ENCODE measurements at places on chromosomes 4 and X.

GRCh38 chr4:149897783-149898182, 82.1 kb upstream of the IQCM start:
- no peak for DNase-seq

DNA sequence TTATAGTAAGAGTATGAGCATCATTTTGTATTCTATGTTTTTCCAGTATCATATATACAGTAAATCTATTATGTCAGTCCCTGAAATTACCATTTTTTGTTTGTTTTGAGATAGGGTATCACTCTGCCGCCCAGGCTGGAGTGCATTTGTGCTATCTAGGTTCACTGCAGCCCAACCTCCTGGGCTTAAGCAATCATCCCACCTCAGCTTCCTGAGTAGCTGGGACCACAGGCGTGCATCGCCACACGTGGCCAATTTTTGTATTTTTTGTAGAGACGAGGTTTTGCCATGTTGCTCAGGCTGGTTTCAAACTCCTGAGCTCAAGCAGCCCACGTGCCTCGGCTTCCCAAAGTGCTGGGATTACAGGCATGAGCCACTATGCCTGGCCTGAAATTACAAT, 85.6 kb downstream of the ZNF330 start:
- DNase-seq = no peak

DNA sequence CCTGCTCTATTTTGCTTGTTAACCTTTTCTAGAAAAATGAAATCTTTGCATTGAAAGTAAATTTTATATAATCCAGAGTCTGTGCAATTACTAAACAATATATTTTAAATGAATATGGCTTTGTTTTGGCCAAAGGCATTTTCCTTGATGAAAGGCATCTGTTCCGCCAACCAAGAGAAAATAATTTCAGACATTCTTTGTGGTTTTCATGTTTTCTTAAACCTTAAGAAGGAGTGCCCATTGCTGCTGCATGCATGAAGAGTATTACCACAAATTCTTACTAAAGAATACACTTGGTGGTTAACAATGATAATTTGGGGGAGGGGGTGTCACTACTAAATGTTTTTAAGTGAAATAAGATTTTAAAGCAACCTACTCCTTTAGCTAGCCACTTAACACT, 2.7 kb upstream of the PDGFC start:
- no peak for DNase-seq

DNA sequence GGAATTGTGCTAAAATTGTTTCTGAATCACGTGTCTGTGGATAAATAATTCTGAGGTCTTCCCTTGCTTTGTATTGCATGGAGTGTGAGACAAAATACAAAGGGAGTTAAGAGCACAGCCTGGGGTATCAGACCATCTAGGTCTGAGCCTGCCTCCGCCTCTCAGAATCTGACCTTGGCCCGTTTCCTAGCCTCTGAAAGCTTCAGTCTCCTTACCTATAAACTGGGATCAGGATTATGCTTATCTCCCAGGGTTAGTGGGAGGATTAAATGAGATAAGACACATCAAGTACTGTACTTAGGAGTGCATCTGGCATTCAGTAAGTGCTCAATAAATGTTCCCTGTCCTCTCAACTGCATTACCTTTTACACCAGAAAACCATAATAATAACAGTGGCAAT, 140.6 kb upstream of the TENM3 start:
- DNase-seq = no peak

DNA sequence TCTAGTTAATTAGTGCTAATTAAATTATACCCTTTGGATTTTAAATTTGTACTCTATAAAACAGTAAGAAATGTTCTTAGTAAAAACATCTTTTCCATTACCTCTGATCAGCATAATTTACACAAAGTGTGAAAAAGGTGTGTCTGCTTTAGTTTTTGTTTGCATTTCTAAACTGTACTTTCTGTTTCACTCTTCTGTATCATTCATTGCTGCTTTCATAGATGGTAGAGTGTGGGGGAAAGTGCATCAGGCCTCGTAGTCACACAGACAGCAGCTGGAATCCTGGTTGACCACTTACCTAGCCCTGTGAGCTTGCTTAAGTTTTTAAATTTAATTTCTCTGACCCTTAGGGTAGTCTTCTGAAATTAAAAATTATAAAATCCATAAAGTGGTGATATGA, 275.4 kb upstream of the PITX2 start:
- no peak for DNase-seq

- DNase-seq = no peak
Observed at GRCh38 chr4:137621056-137621455, 88.8 kb upstream of the PCDH18 start.

DNA sequence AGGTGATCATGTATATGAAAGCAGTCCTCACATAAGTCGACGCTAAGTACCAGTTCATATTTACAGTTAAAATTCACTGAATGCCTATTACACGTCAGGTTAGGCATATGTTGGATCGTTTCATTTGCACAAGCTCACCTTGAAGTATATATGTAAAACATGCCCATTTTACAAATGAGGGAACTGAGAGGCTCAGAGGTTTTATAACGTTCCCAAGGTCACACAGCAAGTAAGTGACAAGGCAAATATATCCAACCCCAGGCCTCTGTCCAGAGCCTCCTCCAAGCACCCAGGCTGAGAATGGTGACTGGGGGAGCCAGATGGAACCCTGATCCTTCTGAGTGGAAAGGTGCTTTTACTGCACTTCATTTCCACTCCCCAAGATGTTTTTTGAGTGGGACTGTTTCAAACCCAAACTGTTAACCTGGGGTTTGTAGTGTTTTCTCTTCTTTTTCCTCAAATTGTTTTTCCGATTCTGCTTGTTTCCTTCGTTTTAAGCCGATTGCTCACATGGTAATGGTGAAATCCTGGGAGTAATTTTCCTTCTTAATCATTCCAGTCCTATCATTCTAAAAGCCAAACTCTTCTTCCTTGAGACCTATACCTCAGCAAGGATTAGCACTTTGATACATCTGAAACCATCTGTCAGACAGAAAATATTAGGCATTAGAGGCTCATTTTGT, 791 bp downstream of the SMIM20 start:
- no peak for DNase-seq

- DNase-seq = no peak
Observed at GRCh38 chr4:23212558-23212957, 519.8 kb downstream of the GBA3 start.

DNA sequence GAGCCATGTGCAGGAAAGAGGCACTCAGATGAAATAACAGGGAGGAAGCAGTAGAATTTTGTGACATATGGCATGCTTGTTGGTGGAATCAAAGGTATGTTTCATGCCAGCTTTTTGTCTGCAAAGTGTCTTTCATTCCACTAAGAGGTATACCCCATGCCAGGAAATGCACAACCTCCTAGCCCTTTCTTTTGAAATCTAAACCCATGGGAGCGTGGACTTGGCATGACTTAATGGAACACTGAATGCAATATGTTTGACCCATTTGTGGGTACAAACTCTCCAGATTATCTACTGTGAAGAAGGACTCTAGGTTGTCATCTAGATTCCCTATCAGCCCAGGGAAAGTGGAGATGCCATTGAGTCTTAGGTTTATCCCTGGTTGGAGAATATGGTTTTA, 338.3 kb upstream of the TEX13C start:
- DNase-seq = no peak

GRCh38 chr4:1961563-1961962, 47.2 kb downstream of the NELFA start:
- DNase-seq = no peak

- DNase-seq = no peak
Observed at GRCh38 chr4:40739347-40739746, 10.4 kb upstream of the NSUN7 start.

GRCh38 chr4:152255437-152255836, 280.5 kb downstream of the FBXW7 start:
- DNase-seq = no peak

- peak; percentile 81 for DNase-seq
Observed at GRCh38 chr4:26459054-26459755, 31.1 kb downstream of the CCKAR start.

DNA sequence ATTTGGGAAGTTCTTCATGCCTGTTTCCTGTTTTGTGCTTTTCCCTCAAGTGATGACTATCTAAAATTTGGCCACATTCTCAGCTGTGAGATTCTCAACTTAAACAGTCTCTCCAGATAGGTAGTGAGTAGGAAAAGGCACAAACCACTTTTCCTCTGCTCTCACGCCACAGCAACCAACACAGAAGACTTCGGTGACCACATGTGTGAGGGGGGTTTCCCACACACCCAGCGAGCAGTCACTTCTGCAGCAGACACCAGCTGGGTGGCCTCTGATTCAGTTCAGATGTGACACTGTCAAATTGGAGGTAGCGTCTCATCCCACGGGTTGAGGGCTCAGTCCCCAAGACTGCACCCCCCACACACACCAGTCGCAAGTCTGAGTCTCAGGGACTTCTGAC, 25.1 kb upstream of the CLDN34 start:
- DNase-seq = no peak

GRCh38 chrX:133362538-133362937, 52.8 kb downstream of the GPC4 start:
- no peak for DNase-seq

GRCh38 chrX:40150503-40150902, 52.7 kb upstream of the BCOR start:
- DNase-seq = no peak

- DNase-seq = no peak
Observed at GRCh38 chr4:119228406-119228805, 15.9 kb downstream of the USP53 start.

DNA sequence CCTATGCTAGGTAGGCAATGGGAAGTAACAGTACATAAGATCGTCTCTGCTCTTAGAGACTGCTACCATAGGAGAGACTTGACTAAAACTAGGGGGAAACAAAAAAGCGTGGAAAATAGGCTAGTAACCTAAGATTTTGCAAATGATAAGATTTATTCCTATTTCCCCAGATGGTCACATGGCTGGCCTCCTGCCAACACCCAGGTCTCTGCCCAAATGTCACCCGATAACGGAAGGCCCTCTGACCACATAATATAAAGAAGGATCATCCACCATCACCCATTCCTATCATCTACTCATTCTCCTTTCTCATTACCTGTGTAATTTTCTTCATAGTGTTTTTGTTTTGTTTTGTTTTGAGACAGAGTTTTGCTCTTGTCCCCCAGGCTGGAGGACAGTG, 4.7 kb downstream of the LAMP2 start:
- no peak for DNase-seq

- DNase-seq = no peak
Observed at GRCh38 chrX:107574711-107575110, 53.6 kb upstream of the PRPS1 start.

DNA sequence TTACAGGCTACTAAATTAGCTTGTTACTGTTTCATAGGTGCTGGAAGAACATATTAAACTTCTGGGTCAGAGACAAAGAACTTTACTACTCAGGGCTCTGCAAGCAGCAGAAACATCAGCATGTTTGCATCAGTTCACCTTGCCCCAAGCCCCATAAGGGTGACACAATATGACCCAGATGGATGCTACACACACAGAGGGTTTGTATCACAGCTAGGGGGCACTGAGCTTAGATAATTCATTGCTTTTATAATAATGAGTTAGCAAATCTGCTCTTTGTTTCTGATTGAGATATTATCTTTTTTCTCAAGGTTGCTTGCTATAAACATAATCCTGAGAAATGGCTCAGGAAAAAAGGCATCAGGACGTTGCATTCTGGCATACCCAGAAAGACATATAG, 4.8 kb upstream of the SYNPO2 start:
- no peak for DNase-seq

DNA sequence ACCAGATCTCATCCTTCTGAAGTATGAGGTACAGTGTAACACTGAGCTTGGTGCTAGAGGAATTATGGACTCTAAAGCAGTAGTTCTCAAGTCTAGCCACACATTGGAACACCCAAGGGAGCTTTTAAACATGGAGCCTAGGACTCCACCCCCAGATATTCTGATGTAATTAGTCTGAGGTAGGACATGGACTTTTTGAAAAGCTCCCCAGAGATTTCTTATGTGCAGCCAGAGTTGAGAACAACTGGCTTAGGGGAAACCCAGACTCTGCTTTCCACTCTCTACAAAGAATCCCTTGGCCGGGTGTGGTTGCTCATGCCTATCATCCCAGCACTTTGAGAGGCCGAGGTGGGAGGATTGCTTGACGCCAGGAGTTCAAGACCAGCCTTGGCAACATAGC, 11.6 kb upstream of the GDPD2 start:
- DNase-seq = no peak

DNA sequence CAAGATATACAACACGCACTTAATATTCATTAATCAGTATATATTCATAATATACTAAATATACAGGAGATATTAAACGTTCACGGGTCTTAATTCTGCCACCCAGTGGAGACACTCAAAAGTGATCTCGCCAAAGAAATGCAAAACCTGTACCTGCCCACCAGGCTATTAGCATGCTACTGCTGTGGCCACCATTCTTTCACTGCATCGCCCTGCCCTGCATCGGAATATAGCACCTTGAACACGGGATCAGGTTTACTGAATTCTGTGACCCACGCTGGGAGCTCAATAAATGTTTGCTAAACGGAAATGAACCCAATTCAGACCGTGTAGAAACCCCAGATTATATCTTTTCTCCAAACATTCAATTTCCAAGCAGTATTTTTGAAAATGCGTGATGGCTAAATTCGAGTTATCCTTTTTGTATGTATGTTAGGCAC, 840 bp upstream of the CLCN3 start:
- DNase-seq = peak; percentile 43

- peak; percentile 50 for DNase-seq
Observed at GRCh38 chrX:18353931-18354368, 538 bp downstream of the SCML2 start.

DNA sequence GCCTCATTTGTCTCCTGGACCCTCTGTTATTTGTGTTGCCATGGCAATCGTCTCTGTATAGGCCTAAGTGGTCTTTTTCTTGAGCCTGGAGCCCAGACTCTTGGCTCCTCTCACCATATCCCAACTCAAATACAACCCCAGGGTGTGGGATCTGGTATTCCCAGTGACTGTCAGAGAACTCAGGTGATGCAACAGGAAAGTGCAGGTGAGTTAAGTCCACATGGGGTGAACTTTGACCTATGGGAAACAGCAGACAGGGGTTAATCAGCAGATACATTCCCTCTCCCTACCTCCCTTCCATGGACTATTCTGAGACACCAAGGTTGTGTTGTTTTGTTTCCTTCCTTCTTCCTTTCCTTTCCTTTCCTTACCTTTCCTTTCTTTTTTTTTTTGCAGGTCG, 130.9 kb upstream of the RPS6KA3 start:
- DNase-seq = no peak

- no peak for DNase-seq
Observed at GRCh38 chr4:5891563-5892322, 1.1 kb downstream of the CRMP1 start.

DNA sequence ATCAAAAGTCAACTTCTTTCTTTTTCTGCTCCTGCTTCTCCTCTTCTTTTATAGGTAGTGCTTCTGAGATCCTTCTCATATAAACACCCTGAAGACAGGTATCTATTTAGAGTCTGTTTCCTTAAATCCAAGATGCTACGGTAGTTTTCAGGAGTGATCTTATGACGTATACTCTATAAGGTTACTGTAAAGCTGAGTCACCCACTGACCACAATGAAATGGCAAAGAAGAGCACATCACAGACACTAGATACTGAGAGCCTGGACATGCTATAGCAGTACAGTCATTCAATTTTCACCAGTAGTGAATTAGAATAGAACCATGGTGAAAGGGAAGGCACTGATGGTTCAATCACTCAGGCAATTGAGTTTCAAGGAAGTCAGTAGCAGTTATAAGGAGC, 412.5 kb downstream of the ADAM29 start:
- no peak for DNase-seq
